Psoas muscle (tissue), 8 donors: ENCODE measurements at places on chromosomes 7 and 10. TPM values are rescaled to one million over a fixed set of nuclear protein-coding genes. Genes with fewer than 3 reads are reported as not detected.

GSTO2 gene
- total RNA-seq = 3.3 TPM

BTBD16 gene
- total RNA-seq = 0.58 TPM

GIMAP8 gene
- total RNA-seq = 11.9 TPM

HTRA1 gene
- total RNA-seq = 14.5 TPM

POMZP3 gene
- total RNA-seq = 3.5 TPM

RADIL gene
- total RNA-seq = 2.6 TPM

SFTPD gene
- not detected for total RNA-seq

AGAP5 gene
- 3.6 TPM for total RNA-seq

AGR3 gene
- total RNA-seq = not detected

DPY19L1 gene
- total RNA-seq = 6.8 TPM

SIRT1 gene
- 21.5 TPM for total RNA-seq

CYP3A7 gene
- not detected for total RNA-seq

TAS2R41 gene
- not detected for total RNA-seq

SKIDA1 gene
- total RNA-seq = 0.36 TPM

ETV1 gene
- total RNA-seq = 3.8 TPM

SCART1 gene
- 0.58 TPM for total RNA-seq

PRKG1 gene
- total RNA-seq = 49.0 TPM

ZWINT gene
- 0.82 TPM for total RNA-seq

HSPA12A gene
- total RNA-seq = 7.0 TPM

PILRB gene
- total RNA-seq = 19.2 TPM

STOX1 gene
- 0.57 TPM for total RNA-seq

CH25H gene
- total RNA-seq = 0.13 TPM

TDRD1 gene
- total RNA-seq = not detected

LRRN3 gene
- total RNA-seq = 1.5 TPM
